ENCODE measurements at places on chromosomes 1 and 21. TPM values are rescaled to one million over a fixed set of nuclear protein-coding genes. Genes with fewer than 3 reads are reported as not detected.

DNA sequence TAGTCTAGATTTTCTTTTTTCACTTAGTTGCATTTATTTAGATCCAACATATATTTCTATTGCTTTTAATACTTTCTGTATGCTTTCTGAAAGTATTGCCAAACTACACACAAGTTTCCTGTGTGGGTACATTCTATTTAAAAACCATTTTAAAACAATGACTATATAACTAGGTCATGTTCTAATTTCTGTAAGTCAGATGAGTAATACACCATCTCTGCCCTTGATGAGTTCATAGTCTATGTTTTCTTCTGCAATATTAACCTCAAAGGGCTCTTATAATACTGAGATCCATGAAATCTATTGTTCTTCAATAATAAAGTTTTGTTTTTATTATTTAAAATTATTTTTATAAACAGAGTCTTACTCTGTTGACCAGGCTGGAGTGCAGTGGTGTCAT is 68.3 kb downstream of the RNASEL start:
- no peak for DNase-seq

GRCh38 chr1:9263984-9264872 is 28.5 kb upstream of the SPSB1 start:
- peak; percentile 55 for DNase-seq

The ST6GALNAC5 gene
- not detected for total RNA-seq

DNA sequence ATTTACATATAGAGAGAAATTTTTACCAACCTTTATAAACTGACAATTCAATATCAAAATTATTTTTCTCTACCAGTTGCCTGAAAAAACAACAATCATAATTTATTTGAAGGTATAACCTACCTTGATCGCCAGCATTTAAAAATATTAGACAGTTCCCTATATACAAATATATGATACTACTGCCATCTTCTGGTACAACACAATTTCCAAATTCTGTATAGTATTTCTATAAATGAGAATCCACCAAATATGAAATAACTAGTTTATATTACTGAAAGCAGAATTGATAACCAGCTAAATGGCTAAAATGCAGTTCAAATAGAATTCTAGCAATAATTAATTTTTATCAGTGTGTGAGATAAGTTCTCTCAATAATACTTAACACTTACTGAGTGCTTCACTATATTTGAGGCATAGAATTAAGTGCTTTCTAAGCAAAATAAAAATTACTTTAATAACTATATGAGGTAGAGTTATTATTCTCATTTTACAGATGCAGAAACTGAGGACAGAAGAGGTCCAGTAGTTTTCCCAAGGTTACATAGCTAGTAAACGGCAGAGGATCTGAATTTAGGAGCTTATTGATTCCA is 75.6 kb downstream of the PIGK start:
- DNase-seq: no peak

DNA sequence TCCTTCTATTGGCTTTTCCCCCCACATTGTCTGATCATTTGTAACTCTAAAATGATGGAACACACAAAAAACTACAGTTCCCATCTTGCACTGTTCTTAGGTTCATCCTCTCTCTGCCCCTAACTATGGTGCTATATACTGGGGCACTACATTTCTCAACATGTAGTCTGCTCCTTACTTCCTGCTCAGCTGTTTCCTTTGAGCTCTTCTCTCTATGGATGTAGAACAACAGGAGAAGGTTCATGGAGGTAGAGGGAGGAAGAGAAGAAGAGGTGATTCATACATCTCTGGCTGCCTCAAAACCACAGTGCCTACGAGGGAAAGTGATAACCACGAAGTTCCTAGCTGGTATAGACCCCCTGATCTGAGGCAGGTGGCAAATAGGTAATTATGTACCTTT is 7.0 kb upstream of the C1orf146 start:
- no peak for DNase-seq

DNA sequence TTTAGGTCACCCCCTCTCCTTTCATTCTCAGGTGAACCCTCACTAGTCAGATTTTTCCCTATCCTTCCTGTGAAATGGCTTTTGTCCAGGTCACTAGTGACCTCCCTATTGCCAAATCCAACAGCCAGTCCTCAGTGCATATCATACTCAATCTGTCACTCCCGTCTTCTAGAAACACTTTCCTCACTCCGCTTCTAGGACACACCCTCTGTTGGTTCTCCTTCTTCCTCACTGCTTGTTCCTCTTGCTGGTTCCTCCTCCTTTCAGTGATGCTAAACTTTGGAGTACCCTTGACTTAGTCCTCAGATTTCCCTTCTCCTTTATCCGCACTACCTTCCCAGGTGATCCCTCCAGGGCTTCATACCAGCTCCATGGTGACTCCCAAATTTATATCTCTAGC is 94.3 kb downstream of the RNF220 start:
- DNase-seq: no peak

- DNase-seq: no peak
These were observed 38.6 kb downstream of the MEF2D start for GRCh38 chr1:156461781-156462647.

The KLHDC7A gene
- total RNA-seq: not detected

DNA sequence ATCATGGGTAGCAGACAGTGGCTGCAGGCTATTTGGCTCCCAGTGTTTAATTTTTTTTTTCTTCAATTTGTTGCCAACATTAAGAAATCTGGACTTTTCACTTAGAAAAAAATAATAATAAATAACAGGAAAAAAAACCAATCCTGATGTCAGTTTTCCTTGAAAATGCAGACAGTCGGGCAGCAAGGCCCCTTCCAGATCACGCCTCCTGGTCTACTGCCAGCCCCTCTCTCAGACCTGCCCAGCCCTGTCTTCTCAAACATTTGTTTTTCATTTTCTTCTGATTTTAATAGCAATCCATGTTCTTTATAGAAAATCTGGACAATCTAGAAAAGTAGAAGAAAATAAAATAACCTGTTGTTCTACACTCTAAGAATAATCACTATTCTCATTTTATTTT is 15.5 kb downstream of the IFNGR2 start:
- peak; percentile 66 for DNase-seq

The HSD3B1 gene
- not detected for total RNA-seq

DNA sequence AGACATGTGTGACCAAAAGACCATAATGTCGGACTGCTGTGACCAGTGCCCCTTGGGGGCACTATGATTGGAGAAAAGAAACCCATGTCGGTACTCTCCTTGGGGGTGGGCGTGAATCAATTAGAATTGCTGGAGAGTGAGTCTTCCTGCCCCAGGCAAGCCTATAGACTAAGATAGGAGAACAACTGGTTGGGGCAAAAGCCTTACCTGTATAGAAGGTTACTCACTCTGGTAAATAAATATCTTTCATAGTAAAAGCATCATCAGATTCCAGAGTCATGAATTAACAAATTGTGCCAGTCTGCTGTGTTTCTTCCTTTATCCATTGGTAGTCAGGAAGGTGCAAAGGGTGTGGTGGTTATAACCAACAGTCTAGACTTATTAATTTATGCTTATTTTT is 2.9 kb upstream of the PTGFRN start:
- DNase-seq: no peak

The SPRR3 gene
- not detected for total RNA-seq

GRCh38 chr1:184215274-184215925 is 163.9 kb downstream of the TSEN15 start:
- DNase-seq: no peak

The OLIG2 gene
- not detected for total RNA-seq

The CD247 gene
- total RNA-seq: not detected

- DNase-seq: no peak
These were observed 338 bp downstream of the ACAP3 start for GRCh38 chr1:1307261-1307922.

The USP33 gene
- 31.1 TPM for total RNA-seq

GRCh38 chr1:7581754-7582459 is 189.2 kb upstream of the VAMP3 start:
- no peak for DNase-seq

- DNase-seq: no peak
These were observed 27.1 kb downstream of the MPZL1 start for GRCh38 chr1:167748906-167749305.

DNA sequence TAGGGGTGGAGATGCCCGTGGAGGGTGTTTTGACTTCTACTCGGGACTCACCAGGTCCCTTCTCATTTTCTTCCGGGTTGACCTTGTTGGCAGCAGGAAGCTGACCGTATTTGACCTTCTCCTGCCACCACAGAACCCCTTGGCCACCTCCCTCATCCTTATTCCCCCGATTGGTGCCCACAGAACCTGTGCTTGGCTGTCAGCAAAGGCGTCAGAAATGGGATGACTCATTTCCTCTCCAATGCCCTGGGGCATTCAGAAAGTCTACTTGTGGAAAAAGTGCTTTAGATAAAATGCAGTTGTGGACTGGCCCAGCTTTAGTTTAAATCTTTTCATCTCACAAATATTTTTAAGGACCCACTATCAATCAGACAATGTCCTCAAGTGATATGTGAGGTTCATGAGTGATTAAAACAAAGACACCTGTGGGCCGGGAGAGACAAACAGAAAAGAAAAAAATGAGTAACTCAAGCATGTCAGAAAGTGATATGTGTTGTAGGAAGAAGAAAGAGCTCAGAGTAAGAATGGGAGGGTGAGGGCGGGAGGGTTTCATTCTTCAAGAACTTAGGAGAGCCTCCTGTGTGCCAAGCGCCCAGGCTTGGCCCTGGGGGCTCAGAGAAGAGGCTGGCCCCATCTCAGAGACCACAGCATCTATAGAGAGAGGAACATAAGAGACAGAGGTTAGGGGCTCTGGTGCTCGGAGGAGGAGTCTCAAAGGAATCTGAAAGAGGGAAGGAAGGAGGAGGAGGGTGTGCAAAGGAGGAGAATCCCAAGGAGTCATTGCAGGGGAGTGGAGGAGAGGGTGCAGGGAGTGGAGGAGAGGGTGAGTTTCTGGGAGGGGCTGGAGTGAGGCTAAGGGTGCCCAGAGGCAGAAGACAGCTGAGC is 221.6 kb upstream of the VAMP3 start:
- DNase-seq: no peak

- no peak for DNase-seq
These were observed 9.4 kb downstream of the CORT start for GRCh38 chr1:10459184-10459583.

DNA sequence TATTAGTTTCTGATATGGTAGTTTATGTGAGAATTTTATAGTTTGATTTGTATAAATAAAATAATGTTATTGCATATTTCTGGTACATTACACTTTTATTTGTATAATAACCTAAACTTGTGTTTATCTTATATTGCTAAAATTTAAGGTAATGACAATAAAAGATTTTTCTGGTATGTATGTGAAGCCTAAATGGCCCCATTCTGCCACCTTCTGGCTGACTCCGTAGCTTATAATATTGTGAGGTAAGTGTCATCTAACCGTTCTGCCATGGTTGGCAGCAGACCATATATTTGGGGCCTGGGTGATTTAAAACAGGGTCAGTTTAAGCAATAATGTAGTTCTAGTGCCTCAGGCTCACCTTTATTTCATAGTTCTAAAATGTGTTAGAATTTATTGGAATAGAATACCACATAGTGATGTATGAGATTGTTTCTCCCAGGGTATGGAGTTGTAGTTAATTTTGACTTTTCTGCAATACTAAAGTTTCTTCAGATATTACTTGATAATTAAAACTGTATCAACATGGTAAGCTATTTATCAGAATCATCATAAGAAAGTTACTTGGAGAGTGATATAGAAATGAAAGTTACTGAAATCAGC is 21.2 kb upstream of the PRKACB start:
- DNase-seq: no peak

- no peak for DNase-seq
These were observed 45.7 kb downstream of the ATP5PO start for GRCh38 chr21:33869873-33870272.

GRCh38 chr1:65341381-65341780 is 32.0 kb downstream of the DNAJC6 start:
- DNase-seq: no peak

DNA sequence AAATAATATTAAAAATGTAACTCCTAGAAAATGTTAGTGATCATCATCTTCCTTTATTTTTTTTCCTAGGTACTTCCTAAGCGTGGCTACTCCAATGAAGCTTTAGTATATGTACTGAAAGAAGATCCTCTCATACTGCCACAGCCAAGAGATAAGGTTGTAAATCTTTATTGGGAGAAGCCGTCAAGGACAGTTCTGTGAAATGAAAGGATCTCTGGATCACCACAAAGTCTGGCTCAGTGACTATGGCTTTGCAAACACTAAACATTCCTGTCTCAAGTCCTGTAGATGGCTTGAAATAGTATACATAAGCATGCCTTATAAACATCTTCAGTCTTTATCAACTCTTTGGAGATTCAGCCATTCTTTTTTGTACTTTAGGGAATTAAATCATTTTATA is 61.2 kb upstream of the DPH5 start:
- DNase-seq: no peak

The GPR37L1 gene
- total RNA-seq: not detected

The NPHS2 gene
- total RNA-seq: not detected

The COX20 gene
- total RNA-seq: 34.0 TPM

The DCDC2B gene
- not detected for total RNA-seq

The AMY2A gene
- total RNA-seq: not detected

The TGFBR3 gene
- 43.1 TPM for total RNA-seq

- no peak for DNase-seq
These were observed 561.0 kb downstream of the LTN1 start for GRCh38 chr21:28431527-28432200.

- no peak for DNase-seq
These were observed 55.3 kb upstream of the DSCAM start for GRCh38 chr21:40902299-40902698.

- DNase-seq: no peak
These were observed 86.7 kb downstream of the LRRC53 start for GRCh38 chr1:74425676-74426075.

The IVL gene
- not detected for total RNA-seq

The HPCAL4 gene
- 0.92 TPM for total RNA-seq

- DNase-seq: no peak
These were observed 51.3 kb upstream of the SELENON start for GRCh38 chr1:25748531-25749205.

The FBLIM1 gene
- 1.4 TPM for total RNA-seq

DNA sequence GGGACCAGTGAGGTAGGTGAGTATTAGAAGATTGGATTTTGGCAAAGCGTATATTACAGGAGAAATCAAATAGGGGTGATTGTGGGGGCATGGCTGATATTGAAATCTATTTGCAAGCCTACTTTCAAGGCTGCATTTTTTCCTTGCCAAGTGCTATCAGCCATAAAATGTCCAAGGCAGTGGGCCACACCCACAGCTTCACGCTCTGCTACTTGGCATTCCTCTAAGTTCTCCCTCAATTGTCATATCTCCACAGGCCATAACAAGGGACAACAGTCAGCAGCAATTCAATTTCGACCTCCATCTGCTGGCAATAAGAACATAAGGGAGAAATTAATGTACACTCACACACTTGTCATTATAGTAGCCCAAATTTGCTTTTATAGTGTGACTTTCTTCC is 667.1 kb upstream of the PKN2 start:
- DNase-seq: no peak

DNA sequence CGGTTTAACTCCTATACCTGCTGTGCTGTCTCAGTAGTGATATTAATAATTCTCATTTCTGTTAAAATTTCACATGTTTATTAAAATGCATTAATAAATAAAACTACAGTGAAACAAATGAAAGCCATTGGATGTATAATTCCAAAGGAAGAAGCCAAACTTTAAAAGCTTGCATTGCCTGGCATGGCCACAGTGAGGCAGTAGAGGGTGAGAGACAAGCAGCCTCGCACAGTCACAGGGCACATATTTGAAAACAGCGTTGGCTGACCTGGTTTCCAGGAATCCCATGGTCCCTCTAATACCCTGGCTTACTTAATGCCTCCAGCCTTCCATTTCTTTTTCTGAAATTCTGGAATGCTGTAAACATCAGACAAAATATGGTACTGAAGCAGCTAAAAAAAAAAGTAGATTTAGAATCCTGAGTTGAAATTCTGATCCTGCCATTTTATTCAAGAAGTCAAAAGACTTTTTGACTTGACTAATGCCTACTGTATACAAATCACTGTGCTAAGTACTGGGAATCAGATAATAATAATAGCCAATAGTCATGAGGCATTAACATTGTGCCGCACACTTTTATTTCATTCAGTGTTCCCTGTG is 6.7 kb upstream of the RNASEL start:
- DNase-seq: peak; percentile 33
